ENCODE measurements at places on chromosomes 3 and 15.

DNA sequence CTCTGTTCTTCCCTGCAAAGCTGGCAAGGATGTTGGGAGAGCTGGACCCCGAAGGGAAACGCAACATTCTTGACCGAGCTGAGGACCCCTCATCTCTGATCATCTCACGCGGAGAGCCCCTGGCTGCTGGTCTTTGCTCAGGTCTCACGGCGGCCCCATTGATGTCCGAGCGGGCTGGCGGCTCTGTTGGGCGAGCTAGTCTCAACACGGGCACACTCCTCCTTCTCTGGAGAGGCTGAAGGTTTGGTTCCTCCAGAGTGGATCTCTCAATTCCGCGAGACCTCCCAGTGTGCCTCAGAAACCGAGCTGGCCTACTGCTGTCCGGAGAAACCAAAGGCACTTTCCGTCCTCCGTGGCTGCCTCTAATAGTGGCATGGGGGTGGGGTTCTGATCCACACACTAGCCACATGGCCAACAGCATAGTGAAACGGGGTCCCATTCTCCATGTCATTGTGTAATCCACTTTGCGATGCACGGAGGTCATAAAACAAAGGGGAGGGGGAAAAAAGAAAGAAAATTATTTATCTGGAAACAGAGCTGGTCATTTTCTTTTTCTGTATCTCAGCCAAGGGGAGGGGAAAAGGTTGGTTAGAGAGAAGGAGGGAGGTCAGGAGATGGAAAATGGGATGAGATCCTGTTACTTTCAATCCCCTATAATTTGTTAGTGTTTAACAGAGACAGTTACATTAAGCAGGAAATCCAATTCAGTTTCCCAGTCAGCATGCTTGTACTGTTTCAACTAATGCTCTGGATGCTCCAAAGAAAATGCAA, 1.3 kb downstream of the CCDC80 start:
- DNase-seq: no peak

GRCh38 chr15:41487802-41488201, 5.9 kb upstream of the ITPKA start:
- no peak for DNase-seq

DNA sequence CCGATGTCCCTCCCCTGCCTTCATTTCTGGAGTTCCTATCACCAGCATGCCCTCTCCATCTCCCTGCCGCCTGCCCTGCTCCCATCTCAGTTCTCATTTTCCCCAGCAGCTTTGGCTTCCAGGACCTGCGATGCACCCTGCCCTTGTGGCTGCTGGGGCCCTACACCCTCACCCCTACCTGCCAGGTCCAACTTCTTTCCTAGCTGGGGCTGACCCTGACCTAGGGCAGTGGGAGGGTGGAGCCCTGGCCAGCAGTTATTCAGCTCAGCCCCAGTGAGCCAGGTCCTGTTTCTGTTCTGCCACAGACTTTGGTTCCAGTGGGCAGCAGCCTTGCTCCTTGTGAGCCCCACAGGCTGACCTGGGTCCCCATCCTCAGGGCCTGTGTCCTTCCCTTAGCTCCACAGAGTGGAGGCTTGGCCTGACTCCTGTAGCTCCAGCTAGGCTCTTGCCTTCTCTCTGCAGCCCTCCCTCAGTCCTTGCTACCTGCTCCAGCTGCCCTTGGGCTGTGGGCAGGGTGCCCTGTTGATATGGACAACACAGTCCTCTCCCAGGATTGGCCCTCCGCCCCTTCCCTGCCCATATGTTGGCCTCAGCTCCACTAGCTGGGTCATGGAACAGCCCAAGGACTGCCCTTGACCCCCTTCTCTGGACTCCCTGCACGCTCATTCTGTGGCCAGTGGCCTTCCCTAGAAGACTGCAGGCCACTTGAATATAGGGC, 34.7 kb upstream of the PDE8A start:
- no peak for DNase-seq

DNA sequence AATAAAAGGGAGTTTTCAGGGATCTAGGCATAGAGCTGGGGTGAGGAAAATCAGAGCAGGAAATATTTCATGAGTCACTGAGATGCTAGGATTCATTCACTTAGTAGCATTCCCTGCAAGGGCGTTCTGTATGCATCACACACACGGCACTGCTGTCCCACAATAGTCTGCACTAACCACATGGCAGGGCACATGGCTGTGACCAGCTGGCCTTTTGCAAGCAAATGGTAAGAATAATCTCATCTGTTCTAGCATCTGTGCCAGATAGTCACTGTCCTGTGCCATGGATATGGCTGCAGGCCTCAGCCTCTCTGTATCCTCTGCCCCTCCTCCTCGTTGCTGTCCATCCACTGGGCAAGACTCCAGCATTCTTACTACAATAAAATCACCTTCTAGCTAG, 37.8 kb downstream of the BOC start:
- peak; percentile 63 for DNase-seq

DNA sequence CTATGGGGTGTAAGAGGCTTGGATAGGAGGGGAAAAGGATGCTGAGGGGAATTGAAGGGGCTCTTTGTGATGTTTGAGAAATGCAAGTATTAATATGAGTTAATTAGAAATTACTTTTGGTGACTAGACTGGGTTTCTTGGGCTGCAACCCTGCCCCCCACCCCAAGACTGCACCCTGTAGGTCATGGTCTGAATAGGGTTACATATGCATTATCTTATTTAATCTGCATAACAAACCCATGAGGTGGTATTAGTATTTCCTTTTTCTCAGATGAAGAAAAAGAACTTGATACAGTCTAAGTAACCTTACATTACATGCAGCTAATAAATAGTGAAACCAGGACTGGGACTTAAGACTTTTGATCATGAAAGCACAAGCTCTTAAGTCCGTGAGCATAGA, 5.6 kb upstream of the ZBTB38 start:
- no peak for DNase-seq

- DNase-seq: peak; percentile 61
Measured at GRCh38 chr3:124780761-124781475, 50.7 kb downstream of the UMPS start.

GRCh38 chr3:153162513-153163392, 727 bp downstream of the RAP2B start:
- peak; percentile 77 for DNase-seq

DNA sequence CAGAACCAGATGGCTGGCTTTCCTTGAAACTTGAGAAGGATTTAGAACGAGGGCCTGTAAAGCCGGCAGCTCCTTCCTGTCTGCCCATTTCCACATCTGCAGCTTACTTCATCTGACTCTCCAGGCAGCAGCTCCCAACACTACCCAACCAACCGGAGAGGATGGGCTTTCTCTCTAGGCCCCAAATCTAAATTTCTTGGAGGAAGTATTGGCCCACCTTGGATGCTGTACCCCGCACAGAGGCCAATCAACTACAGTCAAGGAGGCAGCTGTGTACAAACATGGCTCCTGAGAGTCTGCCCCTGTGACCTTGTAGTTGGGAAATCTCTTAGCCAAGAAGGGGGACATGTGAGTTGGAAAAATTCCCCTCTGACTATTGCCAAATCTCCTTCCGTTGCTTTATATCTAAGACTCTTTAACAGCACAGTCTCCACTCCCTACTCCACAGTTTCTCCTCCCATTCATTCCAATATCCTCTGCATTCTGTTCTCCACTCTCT, 8.0 kb upstream of the ACAP2 start:
- DNase-seq: no peak

DNA sequence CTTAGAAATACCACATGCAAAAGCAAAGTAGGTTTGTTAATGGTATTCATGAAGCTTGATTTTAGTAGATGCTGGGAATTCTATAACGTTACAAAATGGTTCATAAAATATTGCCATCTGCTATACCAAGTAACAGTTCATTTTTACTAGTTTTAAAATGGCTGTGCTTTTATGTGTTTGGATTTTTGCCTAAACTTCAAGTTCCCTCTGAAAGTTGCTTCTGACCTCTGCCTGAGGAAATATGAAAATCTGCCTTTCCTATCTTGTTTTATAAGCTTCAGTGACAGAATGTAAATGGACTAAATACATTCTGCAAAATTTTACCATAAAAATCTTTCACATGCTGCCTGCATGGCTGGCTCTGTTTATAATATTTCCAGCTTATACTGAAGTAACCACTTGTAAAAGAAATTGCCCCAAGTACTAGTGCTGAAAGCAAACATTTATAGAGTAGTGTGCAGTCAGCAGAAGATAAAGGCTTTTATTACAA, 560.7 kb upstream of the ROBO2 start:
- DNase-seq: peak; percentile 90

DNA sequence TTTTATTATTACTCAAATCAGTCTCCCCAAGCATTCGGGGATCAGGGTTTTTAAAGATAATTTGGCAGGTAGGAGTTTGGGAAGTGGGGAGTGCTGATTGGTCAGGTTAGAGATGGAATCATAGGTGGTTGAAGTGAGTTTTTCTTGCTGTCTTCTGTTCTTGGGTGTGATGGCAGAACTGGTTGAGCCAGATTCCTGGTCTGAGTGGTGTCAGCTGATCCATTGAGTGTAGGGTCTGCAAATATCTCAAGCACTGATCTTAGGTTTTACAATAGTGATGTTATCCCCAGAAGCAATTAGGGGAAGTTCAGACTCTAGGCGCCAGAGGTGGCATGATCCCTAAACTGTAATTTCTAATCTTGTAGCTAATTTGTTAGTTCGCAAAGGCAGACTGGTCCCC, 20.6 kb upstream of the TRANK1 start:
- no peak for DNase-seq

DNA sequence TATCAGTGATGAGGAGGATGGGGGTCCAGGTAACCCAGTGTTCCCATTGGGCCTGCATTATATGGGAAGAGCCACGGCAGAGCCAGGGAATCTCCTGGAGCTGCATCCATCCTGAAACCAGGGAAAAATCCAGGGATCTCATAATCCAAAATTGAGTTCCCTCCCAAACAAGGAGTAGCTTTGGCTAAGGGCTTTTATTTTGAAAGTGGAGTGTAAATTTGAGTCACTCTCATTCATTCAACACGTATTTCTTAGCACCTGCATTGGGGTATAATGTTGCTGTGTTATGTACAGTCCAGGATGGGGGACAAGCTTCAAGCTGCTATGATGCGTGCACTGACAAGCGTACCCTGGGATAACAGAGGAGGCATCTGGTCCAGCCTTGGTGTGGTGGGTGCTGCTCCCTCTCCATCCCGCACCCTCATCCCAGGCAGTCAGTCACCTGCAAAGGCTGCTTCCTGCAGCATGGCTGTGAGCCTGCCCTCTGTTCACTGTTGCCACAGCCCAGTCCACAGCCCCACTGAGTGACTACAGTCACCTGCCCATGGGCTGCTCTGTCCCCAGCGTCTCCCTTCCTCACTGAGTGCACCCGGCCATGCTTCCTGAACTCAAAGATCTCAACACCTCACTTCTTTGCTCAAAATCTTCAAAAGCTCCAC, 135.6 kb downstream of the OPA1 start:
- DNase-seq: no peak

DNA sequence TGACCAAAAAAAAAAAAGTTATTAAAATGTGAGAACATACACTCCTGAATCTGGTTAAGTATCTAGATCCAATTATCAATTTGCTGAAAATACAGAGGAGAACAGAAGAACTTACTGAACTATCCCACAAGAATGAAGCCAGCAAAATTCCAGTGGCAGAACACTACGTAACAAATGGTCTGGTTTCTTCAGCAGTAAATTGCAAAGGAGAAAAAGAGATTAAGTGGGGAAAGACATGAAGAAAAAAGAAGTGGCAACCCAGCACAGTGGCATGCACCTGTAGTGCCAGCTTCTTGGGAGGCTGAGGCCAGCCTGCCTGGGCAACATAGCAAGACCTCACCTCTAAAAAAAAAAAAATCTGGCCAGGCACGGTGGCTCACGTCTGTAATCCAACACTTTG, 62.1 kb downstream of the LHFPL4 start:
- DNase-seq: no peak

DNA sequence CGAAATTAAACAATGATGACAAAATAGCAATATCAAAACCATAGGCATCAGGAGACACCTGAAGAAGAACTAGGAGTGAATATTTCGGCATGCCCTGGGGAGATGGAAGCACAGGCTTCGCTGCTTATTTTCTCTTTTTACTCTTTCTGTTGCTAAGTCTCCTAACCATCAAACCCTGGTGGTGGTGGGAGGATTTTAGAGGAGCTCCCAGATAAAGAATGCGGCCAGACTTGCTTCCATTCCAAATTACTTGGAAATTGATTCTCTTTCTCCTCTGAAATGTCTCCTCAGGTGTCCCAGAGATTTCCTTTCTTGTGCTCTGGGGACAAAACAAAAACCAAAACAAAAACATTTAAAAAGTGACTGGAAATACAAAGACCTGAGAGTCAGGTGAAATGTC, 243.0 kb downstream of the KBTBD8 start:
- no peak for DNase-seq

GRCh38 chr3:2856138-2857133, 253.7 kb downstream of the IL5RA start:
- DNase-seq: peak; percentile 31

GRCh38 chr15:73433873-73434272, 9.1 kb upstream of the REC114 start:
- DNase-seq: no peak

DNA sequence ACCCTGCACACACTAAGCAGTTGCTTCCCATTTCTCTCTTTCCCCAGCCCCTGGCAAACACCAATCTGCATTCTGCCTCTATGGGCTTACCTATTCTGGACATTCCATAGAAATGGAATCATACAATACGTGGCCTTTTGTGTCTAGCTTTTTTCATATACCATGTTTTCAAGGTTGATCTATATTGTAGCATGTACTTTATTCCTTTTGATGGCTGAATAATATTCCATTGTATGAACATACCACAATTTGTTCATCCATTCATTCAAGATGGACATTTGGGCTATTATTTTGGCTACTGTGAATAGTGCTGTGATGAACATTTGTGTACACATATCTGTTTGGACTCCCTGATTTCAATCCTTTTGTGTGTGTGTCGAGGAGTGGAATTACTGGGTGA, 18.1 kb upstream of the ADAMTS9 start:
- no peak for DNase-seq

GRCh38 chr15:56240390-56240789, 3.3 kb downstream of the RFX7 start:
- no peak for DNase-seq

DNA sequence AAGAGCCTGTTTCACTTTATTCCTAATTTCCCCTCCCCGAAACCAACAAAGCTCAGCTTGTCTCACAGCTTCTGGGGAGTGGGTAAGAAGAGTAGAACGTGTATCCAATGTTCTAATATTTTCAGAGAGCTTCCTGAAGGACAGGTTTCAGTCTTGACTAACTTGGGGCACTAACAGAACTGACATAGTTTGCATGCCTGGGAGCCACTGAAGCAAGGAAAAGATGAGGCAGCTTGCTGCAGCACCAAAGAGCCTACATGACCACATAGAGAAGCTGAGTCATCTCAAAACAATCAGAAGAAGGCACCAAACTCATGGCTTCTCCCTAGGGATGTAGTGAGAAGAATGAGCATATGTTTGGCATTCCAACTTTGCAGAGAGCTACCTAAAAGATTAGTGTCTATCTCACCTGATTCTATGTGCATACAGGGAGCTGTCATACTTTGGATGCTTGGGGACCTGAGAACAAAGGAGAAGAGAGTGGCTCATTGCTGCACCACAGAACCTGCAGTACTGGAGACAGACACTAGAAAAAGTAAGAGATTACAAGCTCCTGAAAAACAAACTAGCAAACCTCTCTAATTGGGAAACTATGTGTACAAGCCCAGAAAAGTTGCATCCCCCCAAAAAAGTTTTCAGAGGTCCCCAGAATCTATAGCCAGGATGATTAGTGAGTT, 86.9 kb downstream of the DCLK3 start:
- DNase-seq: no peak

All from brain (organoid and tissue), 16 donors.